ENCODE measurements at places on chromosomes 3 and 15. TPM values are rescaled to one million over a fixed set of nuclear protein-coding genes. Genes with fewer than 3 reads are reported as not detected.

DNA sequence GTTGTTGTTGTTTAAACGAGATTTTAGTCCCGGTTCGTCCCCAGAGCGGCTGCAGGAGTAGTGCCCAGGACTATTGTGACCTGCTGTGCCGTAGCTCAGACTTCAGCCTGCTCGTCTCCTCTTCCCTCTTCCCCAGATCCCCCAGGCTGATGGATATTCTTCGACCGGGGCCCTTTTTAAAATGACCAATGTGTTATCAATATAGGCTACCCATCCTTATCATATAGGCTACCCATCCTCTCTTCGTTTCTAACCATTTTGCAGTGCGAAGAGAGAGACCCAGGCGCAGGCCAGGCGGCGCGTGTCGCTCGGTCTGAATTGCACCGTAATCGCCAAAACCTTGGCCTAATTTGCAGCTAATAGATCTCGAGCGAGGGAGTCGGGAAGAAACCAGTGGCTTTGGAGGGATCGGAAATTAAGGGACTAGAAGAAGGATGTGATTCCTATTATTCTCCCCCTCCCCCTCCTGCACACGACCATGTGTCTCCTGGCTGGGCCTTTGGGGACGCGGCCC, 23.0 kb downstream of the NR2F2 start:
- no peak for DNase-seq

DNA sequence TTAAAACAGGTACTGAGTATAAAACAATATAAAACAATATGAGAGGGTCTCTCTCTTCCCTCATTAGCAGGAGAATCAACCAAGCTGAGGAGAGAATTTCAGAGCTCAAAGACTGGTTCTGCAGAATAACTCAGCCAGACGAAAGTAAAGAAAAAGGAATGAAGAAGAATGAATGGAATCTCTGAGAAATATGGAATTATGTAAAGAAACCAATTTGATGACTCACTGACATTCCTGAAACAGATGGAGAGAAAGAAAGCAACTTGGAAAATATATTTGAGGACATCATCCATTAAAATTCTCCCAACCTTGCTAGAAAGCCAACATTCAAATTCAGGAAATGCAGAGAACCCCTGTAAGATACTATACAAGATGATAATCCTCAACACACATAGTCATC, 630.9 kb downstream of the PYDC2 start:
- DNase-seq: no peak

GRCh38 chr3:118988198-118989130, 46.2 kb downstream of the IGSF11 start:
- no peak for DNase-seq

MORC1 gene
- total RNA-seq: not detected

Measured in uterus (tissue), 4 donors.